ENCODE measurements at places on chromosomes 11 and 22. TPM values are rescaled to one million over a fixed set of nuclear protein-coding genes. Genes with fewer than 3 reads are reported as not detected.

The SLC16A8 gene
- 0.18 TPM for total RNA-seq

The CBLIF gene
- total RNA-seq: not detected

The TYR gene
- not detected for total RNA-seq

The TXNRD2 gene
- total RNA-seq: 21.9 TPM
